ENCODE measurements at places on chromosomes 12 and 14.

- DNase-seq, result no peak
Observed at GRCh38 chr12:54217774-54218241, 29.0 kb upstream of the SMUG1 start.

DNA sequence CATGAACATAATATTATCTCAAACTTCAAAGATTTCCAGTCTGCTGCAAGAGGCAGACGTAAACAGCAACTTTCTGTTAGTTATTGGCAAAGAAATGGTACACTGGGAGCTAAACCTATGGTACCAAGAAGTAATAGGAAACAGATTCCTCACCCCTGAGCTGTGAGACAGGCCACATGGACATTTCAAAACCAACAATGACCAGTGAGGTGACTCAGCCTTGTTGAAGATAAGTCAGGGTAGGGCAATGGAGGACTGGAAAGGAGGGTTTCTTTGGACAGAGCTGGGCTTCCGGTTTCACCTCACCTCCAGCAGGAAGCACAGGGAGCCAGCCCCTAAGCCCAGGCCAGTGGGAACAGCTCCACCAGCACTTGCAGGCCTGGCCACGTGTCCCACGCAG, 1320.5 kb downstream of the AACS start:
- no peak for DNase-seq

DNA sequence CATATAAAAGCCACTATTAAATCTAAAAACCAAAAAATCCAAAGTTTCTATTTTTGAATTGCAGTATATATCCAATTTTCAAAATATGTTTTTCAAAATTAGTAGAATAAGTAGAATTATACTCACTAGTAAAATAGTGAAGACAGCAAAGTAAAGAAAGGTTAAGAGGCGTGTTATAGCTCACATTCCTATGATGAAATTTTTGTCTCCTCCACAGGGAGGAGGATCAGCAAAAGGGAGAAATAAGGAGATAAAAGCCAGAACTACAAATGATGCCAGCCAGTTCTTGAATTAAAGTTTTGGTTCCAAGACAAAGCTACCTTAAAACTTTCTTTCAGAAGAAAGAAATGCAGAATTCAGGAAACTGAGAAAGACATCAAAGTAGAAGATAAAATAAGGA, 50.0 kb downstream of the C2CD5 start:
- DNase-seq, result no peak

GRCh38 chr12:130372936-130373335, 35.2 kb downstream of the PIWIL1 start:
- DNase-seq, result peak; percentile 18

GRCh38 chr12:103686026-103686425, 99.0 kb downstream of the STAB2 start:
- no peak for DNase-seq

GRCh38 chr12:101942250-101942605, 64.8 kb downstream of the DRAM1 start:
- no peak for DNase-seq

DNA sequence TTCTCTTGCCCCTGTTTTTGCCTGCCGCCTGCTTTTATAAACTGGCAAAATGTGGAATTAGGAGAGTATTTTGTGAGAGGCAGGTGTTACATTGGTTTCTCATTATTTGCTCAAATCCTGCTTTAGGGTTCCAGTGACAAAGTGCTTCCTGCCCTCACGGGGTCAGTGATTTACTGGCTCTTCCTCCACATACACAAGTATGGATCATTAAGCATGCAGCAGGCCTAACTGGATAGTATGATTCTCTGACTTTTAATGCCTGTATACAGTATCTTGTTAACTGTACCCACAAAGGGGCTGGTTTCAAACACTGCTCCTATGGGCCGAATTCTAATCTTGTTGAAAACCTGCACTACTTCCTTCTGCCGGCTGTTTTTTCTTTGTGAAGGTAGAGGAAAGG, 63.2 kb downstream of the PTCSC3 start:
- DNase-seq, result no peak

DNA sequence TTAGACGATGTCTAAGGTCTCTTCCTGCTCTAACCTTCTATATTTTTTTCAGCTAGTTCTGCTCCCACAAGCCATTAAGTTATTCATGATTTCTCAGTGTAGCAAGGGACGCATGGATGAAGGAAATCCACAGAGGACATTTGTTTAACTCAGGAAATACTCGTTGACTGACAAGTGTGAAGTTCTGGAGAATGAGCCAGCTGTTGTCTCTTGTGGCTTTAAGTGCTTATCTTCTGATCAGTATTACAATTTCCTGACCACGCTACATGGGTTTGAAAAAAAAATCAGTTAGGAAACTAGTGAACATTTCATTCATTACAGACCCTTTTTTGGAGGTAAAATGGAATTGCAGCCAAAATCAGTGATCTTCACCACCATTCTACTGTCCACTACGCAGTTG, 53.1 kb downstream of the GUCY2C start:
- no peak for DNase-seq

DNA sequence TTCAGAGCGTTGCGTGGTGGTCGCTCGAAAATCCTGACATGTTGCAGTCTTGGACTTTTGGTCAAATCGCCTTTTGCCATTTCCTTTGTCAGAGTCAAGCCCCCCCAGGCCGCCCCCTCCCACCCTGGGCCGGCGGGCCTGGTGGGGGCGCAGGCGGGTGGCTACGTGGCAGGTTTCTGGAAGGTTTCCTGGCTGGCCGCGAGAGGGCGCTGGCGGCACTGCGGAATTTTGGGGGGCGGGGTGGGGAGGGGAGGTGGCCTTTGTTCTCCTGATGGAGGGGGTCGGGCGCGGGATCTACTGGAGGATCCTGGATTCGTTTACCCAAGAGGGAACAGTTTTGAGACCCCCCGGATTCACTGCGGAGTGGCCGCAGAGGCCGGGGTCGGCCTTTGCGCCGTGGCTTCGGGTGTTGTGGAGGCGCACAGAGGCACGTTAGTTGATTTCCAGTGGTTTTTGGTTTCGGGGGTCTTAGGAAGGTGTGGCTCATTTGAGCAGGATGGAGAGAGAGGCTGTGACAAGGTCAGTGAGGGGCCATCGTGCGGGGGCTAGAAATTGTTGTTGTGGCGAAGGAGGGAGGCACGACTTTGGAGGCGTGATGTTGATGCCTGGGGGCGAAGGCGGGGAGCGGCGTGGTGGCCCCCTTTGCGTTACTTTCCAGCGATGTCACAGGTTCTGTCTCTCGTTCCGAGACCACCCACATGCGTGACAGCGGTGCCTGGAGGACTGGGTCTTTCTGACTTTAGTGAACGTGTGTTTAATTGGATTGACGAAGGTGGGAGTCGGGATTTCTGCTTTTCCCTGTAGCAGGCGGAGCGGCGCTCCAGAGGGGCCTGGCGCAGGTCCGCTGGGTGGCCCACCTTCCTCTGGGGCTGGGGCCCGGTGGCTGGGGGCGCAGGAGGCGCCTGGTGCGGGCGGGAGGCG, 1.4 kb downstream of the MEG3 start:
- no peak for DNase-seq

GRCh38 chr12:68831272-68831671, 23.3 kb downstream of the MDM2 start:
- DNase-seq, result no peak

- DNase-seq, result no peak
Observed at GRCh38 chr14:98955741-98956070, 316.3 kb downstream of the BCL11B start.
